Activated naive CD4-positive, alpha-beta T cell treated with anti-CD3 and anti-CD28 coated beads for 36 hours (primary cell): ENCODE measurements at places on chromosomes 4 and X. TPM values are rescaled to one million over a fixed set of nuclear protein-coding genes. Genes with fewer than 3 reads are reported as not detected.
A peak's percentile ranks its signal among the peaks of the same experiment; 100 is the strongest.

GRCh38 chrX:147827070-147827469 is 84.6 kb upstream of the FMR1 start:
- no peaks in the 10 kb centered on the region for H3K27me3 ChIP-seq
- H3K36me3 ChIP-seq = no peaks in the 10 kb centered on the region
- no peaks in the 10 kb centered on the region for H3K4me1 ChIP-seq
- DNase-seq = no peak

DNA sequence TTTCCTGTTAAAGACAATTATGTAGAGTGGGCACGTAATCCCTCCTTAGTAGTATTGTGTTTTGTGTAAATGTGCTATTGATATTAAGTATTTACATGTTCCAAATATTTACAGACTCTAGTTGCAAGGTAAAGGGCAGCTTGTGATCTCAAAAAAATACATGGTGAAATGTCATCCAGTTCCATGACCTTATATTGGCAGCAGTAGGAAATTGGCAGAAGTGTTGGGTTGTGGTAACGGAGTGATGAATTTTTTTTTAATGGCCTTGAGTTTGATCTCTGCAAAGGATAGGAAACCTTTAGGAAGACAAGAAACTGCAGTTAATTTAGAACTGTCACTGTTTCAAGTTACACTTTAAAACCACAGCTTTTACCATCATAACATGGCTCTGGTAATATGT is 74.3 kb downstream of the NPNT start:
- no peak for DNase-seq
- H3K27ac ChIP-seq = no peak overlapping the region
- no peaks in the 10 kb centered on the region for H3K36me3 ChIP-seq
- H3K4me3 ChIP-seq = no peak overlapping the region

DNA sequence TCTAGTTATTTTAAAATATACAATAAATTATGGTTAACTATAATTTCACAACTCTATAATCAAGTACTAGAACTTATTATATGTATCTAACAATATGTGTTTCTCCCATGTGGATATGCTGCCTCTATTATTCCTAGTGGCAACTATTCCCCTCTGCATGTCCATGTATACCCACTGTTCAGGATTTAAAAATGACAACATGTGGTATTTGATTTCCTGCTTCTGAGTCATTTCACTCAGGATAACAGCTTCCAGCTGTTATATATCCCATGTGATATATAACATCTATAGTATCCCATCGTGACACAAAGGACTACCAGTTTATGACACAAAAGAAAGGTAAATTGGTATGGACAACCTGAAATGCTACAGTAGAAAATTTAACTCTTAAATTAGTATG is 167.4 kb upstream of the TACR3 start:
- no peak for DNase-seq
- no peaks in the 10 kb centered on the region for H3K4me1 ChIP-seq
- no peaks in the 10 kb centered on the region for H3K36me3 ChIP-seq
- no peak overlapping the region for H3K27ac ChIP-seq
- no peaks in the 10 kb centered on the region for H3K27me3 ChIP-seq

GRCh38 chr4:184282251-184282713 is 64.6 kb upstream of the ENPP6 start:
- H3K27ac ChIP-seq = peak overlapping the region; percentile 85
- H3K4me1 ChIP-seq = peaks cover 64% of the 10 kb centered on the region
- H3K36me3 ChIP-seq = peaks cover 2% of the 10 kb centered on the region
- no peak overlapping the region for H3K4me3 ChIP-seq
- DNase-seq = peak; percentile 82

DNA sequence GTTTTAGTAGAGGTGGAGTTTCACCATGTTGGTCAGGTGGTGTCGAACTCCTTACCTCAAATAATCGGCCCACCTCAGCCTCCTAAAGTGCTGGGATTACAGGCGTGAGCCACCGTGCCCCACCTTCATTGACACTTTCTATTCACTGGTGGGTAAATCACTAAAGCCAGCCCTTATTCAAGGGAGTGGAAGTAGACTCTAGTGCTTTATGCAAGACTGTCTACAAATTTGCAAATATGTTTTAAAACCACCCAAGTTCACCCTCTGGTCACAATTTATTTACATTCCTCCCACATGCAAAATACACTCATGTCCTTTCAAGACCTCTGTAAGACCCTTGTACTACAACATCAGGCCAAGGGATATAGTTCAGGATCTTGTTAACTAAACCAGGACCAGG is 45.0 kb downstream of the SLC34A2 start:
- DNase-seq = no peak
- no peaks in the 10 kb centered on the region for H3K4me1 ChIP-seq
- no peak overlapping the region for H3K27ac ChIP-seq
- H3K36me3 ChIP-seq = no peaks in the 10 kb centered on the region
- H3K27me3 ChIP-seq = no peaks in the 10 kb centered on the region

DNA sequence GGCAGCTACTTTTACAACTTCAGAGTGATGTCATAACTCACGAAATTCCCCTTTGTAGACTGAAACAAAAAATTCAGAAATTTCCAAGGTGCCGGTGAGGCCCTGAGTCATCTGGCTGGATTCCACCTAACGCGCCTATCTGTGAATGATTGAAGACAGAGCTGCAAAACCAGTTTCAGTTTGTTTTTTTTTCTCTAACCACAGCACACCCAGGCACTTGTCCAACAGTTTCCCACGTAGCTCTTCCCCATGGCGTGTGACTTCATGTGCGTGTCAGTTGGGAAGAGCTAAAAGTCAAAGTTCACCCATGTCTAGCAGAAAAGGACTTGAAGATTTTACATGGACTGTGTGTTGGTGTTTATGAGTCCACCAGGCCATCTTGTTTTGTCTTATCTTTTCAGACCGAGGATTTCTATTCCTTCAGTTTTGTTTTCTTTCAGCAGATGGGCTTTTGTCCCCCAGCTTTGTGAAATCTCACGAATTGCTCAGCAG is 16.4 kb downstream of the TCEANC start:
- peak overlapping the region; percentile 92 for H3K27ac ChIP-seq
- H3K4me3 ChIP-seq = peak overlapping the region; percentile 69
- H3K27me3 ChIP-seq = no peaks in the 10 kb centered on the region
- peaks cover 14% of the 10 kb centered on the region for H3K4me1 ChIP-seq
- peak; percentile 82 for DNase-seq

GRCh38 chr4:134178706-134179105 is 22.9 kb downstream of the PABPC4L start:
- no peak for DNase-seq
- no peak overlapping the region for H3K27ac ChIP-seq
- no peak overlapping the region for H3K4me3 ChIP-seq

GRCh38 chr4:6087669-6088341 is 69.6 kb upstream of the C4orf50 start:
- no peak overlapping the region for H3K27ac ChIP-seq
- DNase-seq = no peak
- no peaks in the 10 kb centered on the region for H3K36me3 ChIP-seq
- H3K4me1 ChIP-seq = no peaks in the 10 kb centered on the region
- H3K27me3 ChIP-seq = no peaks in the 10 kb centered on the region
- no peak overlapping the region for H3K4me3 ChIP-seq

GRCh38 chr4:152850377-152850776 is 70.6 kb downstream of the ARFIP1 start:
- H3K4me3 ChIP-seq = no peak overlapping the region
- no peaks in the 10 kb centered on the region for H3K27me3 ChIP-seq
- peak; percentile 74 for DNase-seq
- H3K27ac ChIP-seq = no peak overlapping the region

DNA sequence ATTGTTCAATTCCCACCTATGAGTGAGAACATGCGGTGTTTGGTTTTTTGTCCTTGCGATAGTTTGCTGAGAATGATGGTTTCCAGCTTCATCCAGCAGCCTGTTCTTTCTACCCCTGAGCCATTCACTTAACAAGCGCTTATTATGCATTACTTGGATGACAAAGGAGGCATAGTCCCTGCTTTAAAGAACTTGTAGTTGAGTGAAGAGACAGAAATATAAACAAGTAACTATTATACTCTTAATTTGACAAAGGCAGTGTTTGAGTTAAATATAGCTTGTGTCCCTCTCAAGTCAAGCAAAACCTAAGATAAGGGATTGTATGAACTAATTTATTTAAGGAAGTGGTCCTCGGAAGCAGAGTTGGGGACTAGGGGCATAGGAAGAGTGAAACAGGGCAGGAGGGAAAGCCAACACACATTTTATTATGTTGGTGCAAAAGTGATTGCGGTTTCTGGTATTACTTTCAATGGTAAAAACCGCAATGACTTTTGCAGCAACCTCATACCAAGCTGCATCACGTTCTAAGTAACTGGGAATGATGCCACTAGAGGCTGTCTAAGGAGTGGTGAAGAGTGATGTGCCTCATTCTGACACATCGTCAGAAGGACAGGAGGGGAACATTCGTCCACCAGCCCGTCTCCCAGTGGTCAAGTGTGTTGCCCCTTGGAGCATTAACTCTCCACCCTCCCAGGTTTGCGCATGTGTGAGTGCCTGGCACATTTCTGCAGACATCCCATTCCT is 41.8 kb downstream of the QDPR start:
- peaks cover 4% of the 10 kb centered on the region for H3K36me3 ChIP-seq
- no peak overlapping the region for H3K27ac ChIP-seq
- H3K4me3 ChIP-seq = no peak overlapping the region
- no peaks in the 10 kb centered on the region for H3K27me3 ChIP-seq
- no peaks in the 10 kb centered on the region for H3K4me1 ChIP-seq

- no peak overlapping the region for H3K27ac ChIP-seq
- peaks cover 14% of the 10 kb centered on the region for H3K27me3 ChIP-seq
- H3K4me3 ChIP-seq = no peak overlapping the region
- DNase-seq = no peak
- no peaks in the 10 kb centered on the region for H3K4me1 ChIP-seq
These were observed 52.7 kb downstream of the PSAPL1 start for GRCh38 chr4:7381890-7382633.

DNA sequence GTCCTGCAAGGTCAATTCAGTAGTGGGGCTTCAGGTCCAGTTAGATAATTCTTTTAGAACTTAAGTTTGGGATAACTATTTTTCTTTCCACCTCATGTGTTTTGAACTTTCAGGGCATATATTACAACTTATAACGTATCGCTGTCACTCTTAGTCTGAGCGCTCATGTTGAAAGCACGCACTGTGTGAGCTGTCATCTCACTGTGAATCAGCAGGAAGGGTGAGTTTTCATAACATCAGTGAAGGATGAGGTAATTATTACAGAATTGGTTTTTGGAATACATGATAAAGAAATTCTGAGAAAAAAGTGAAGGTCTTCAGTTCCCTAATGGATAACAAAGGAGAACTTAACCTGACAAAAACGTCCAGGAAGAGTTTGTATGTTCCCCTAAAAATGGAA is 45.1 kb upstream of the SLC4A4 start:
- H3K4me1 ChIP-seq = no peaks in the 10 kb centered on the region
- peaks cover 3% of the 10 kb centered on the region for H3K27me3 ChIP-seq
- no peaks in the 10 kb centered on the region for H3K36me3 ChIP-seq

GRCh38 chr4:153364061-153364460 is 19.6 kb downstream of the MND1 start:
- no peak overlapping the region for H3K4me3 ChIP-seq
- DNase-seq = no peak
- H3K27me3 ChIP-seq = no peaks in the 10 kb centered on the region
- H3K36me3 ChIP-seq = peaks cover 58% of the 10 kb centered on the region
- H3K4me1 ChIP-seq = peaks cover 6% of the 10 kb centered on the region

GRCh38 chr4:171814545-171814944 is 1.3 kb downstream of the GALNTL6 start:
- H3K4me3 ChIP-seq = no peak overlapping the region
- H3K36me3 ChIP-seq = peaks cover 2% of the 10 kb centered on the region
- peaks cover 27% of the 10 kb centered on the region for H3K27me3 ChIP-seq

The ADH1B gene
- not detected for total RNA-seq

The AMMECR1 gene
- total RNA-seq = 4.1 TPM

The F8A1 gene
- total RNA-seq = 35.0 TPM

The JCHAIN gene
- total RNA-seq = not detected

The ERCC6L gene
- 9.5 TPM for total RNA-seq

The COX7B2 gene
- not detected for total RNA-seq

The CXorf49 gene
- not detected for total RNA-seq

The CD99 gene
- total RNA-seq = 205 TPM

The FRAS1 gene
- total RNA-seq = not detected

The CSN2 gene
- not detected for total RNA-seq
